ENCODE measurements at places on chromosomes 11 and 22.
A peak's percentile ranks its signal among the peaks of the same experiment; 100 is the strongest.

GRCh38 chr11:70220920-70221319, 17.8 kb downstream of the FADD start:
- no peak for DNase-seq

GRCh38 chr11:9567401-9567800, 6.1 kb upstream of the WEE1 start:
- no peak for DNase-seq

DNA sequence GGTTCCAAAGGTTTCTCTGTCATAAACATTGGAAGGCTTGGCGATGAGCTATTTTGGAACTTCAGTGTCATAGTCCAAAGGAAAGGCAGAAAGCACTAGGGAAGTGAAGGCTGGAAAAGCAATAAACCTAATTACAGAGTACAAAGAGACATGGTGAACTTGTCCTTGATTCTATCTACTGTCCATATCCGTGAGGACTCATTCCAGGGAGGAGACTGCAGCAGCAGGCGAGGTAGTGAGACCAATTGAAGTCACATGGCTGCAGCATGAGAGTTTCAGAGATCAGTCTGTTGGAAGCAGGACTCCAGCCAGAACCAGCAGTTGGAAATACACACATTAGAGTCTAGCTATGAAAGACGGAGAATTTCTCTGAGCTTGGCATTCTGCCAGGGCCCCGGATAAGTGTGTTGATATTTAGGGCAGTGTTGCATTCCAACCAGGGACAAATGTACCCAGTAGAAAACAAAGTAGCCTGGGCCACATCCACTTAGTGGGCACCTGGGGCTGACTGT, 54.1 kb upstream of the ARHGAP42 start:
- DNase-seq, result no peak

GRCh38 chr11:64745521-64746328, 1.8 kb upstream of the RASGRP2 start:
- peak; percentile 87 for DNase-seq

DNA sequence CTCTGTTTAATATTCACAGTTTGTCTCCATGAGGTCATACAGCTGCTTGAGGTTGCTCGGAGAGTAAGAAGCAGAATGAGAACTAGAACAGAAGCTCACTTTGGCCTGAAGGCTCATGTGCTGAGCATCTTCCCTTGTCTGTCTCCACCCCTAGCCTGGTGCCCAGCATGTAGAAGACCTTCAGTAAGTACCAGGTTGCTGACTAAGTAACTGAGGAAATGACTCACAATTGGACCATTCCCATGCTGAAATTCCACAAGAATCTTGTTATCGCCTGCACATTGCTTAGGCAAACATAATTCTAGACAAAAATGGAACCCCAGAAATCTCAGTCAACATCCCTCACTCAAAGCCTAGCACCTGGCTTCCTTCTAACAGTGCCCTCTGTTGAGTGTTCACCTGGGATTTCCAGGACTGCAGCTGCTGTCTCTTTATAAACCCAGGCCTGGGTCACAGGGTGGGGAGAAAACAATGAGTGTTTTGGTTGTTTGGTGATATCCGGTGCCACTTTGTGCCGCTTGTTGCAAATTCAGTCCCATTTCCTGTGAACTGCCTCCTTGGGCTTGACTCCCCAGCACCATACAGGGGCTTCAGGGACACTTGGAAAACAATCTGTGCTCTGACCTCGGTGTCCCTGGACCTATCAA, 406.8 kb downstream of the ETS1 start:
- DNase-seq, result no peak

- DNase-seq, result no peak
These were observed 1.9 kb upstream of the TMEM41B start for GRCh38 chr11:9316334-9316733.

DNA sequence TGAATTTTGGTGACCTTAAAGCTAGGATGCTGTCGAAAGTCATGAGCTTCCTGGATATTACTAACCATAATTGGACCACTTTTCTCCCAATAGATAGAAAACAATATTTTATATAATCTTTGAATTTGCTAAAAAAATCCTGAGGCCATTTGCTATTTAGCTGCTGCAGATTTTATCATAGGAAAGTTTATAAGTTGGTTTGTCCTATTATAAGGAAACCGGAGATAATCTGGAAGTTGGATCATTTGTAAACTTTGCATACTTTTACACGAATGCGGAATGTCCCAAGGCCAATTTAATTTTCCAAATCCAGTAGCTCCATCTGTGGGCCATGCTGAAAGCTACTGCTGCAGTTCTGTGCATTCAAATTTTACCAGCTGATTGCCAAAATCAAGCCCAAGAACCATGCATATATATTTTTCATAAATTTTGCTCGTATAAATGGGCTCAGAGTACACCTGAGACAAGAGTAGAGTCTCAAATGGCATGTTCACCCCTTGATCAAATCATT, 378.3 kb downstream of the FAM181B start:
- no peak for DNase-seq

DNA sequence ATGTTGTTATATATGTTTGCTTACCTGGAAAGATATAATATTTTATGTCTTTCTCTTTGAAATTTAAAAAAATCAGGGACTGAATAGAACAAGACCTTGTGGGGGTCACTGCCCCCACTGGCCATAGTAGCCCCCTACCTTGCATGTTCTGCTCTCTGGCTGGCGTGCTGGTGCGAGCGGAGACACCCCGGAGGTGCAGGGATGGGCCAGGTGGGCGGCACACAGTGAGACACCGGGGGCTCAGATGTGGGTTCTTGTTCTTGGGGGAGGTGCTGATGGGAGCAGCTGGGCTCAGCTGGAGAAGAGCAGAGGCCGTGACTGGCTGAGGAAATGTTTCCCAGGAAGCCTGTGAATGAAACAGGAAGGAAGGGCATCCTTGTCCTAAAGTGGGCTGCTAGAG, 20.2 kb downstream of the GAB4 start:
- DNase-seq, result no peak

- DNase-seq, result no peak
These were observed 30.8 kb upstream of the SNX19 start for GRCh38 chr11:130947058-130947457.

DNA sequence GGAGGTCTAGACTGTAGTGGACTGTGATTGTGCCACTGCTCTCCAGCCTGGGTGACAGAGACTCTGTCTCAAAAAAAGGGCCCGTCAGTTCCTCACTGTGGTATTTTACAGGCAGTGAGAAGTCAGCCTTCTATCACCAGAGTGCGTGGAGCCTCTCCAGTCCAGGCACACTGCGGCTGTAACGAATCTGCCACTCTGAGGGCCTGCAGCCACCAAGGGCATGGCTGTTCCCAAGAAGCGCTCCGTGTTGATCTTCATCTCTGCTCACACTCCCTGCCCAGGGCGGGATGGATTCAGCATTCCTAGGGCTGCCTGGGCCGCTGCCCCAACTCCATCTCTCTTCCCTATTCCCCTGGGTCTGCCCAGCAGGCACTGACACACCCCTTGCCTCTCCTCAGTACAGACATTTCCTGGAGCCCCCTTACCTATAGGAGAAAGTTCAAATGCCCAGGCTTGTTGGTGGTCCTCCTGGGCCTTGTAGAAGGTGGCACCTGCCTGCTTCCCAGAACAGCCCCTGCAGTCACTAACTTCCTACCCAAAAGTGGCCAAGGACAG, 148.4 kb downstream of the CACNA1I start:
- DNase-seq, result no peak

DNA sequence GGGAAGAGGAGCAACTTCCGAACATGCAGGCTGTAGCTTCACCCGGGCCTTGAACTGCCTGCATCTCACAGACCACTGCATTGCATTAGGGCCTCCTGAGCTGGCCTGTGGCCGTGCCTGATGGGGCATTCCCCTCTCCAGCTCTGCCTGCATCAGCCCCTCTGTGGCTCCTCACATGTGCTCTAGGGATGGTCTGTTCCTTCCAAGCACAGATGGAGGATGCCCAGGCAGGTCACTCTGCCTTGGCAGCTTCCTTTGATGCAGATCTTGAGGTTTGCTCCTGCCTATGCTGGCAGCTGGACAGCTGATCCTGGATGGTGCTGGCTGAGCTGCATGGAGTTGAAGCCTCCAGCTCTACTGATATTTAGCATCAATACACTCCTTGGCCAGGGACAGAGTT, 28.5 kb downstream of the AMPD3 start:
- peak; percentile 16 for DNase-seq

DNA sequence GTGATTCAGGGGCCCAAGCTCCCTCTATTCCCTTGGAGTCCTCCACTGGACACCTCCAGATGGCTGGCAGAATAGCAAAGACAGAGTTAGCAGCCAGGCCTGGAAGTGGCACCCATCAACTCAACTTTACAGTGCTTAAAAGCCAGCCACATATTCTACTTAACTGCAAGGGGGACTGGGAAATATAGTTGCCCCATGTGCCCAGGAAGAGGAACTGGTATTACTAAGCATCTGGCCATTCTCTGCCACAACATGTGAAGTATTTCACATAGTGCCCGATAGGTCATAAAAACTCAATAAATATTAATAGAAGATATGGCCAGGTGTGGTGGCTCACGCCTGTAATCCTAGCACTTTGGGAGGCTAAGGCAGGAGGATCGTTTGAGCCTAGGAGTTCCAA, 5.5 kb upstream of the IL10RA start:
- DNase-seq, result no peak

- DNase-seq, result peak; percentile 36
These were observed 57.8 kb downstream of the PPFIBP2 start for GRCh38 chr11:7571640-7572000.

- DNase-seq, result peak; percentile 46
These were observed 2.2 kb upstream of the RPS6KA4 start for GRCh38 chr11:64356498-64357411.

GRCh38 chr22:36461665-36462649, 19.5 kb downstream of the TXN2 start:
- DNase-seq, result no peak

- no peak for DNase-seq
These were observed 59.0 kb downstream of the C22orf31 start for GRCh38 chr22:29002603-29003002.

DNA sequence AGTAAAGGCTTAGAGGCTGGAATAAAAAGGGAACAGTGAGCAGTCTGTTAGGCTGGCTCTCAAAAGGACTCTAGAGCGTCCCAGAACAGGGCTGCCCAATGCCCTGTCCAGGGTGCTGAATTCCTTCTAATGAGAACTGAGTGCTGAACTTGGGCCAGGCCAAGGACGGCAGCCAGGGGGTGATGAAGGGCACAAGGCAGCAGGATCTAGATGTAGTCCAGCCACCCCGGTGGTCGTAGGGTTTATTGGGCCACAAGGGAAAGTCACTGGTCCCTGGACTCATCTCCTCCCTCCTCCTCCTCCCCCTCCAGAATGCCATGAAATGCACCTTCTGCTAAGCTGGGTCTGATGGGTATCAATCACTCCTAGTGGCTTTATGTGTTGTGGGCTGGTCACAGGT, 19.2 kb downstream of the NPTXR start:
- DNase-seq, result peak; percentile 78

GRCh38 chr11:23123753-23124152, 263.5 kb upstream of the CCDC179 start:
- DNase-seq, result no peak

DNA sequence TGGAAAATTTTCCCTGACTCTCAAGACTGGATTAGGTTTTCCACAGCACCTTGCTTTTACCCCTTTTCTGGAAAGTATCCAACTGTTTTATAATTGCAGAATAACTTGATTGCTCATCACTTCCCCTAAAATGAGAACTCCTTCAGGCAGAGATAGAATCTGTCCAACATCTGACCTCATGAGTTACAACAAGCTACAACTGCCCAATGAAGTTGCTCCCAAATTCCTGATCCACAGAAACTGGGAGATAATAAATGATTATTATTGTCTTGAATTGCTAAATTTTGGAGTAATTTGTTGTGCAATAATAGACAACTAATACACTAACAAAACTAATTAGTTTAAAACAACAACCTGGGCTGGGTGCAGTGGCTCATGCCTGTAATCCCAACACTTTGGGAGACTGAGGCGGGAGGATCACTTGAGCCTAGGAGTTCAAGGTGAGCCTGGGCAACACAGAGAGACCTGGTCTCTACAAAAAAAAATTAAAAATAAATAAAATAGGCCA, 10.0 kb upstream of the CCDC83 start:
- no peak for DNase-seq

DNA sequence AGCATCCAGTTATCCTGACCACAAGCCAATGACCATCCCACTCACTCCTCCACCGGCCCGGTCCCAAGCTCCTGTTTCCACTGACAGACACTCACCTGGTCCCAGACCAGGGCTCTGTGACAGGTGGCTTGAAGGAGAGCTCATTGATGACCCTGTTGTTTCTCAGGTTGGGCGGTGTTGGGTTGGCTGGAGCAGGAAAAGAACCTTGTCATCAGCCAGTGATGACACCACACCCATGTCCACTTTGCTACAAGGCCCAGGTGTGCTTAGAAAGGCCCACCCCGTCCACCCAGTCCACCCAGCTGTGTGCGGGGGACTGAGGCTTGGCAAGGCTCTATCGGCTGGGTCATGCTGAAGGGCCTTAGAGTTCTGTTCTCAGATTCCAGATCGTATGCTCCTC, 42.9 kb downstream of the GAB4 start:
- peak; percentile 19 for DNase-seq

GRCh38 chr22:30720263-30720837, 25.7 kb downstream of the OSBP2 start:
- DNase-seq, result no peak

DNA sequence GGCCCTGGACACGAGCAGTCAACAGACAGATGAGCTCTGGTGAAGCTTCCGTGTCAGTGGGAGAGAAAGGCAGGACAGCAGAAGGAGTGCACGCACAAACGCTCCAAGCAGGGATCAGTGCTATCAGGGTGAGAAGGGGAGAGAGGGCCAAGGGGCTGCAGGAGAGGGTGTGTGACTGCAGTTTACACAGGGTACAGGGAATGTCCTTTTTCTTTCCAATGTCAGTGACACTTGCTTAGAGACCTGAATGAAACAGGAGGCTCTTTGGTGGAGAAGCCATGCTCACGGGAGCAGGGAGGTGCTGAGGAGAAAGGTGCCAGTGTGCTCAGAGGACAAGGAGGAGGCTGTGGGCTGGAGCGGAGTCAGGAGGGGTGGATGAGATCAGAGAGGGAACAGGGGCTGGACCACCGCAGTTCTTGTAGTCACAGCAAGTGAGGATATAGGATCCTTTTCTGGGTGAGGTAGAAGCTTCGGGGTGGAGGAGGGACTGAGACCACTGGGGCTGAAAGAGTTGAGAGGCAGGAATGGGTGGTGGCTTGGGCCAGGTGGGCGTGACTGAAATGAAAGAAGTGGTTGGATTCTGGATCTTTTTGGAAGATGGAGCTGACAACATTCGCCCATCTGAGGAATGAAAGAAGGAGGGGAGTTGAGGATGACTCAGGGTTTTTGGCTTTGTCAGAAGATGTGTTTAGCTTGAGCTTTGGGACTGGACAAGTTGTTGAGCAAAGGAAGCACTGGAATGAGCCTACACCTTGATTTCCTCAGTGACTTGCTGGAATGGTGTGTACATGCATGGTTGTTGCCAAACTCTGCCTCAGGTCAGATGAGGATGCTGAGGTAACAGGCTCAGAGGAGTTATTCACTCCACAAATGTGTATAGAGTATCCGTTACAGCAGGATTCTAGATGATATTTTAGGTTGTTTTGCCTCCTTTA, 87.9 kb downstream of the ADAMTS15 start:
- no peak for DNase-seq

GRCh38 chr11:63574856-63575602, 11.8 kb upstream of the PLAAT2 start:
- DNase-seq, result no peak

DNA sequence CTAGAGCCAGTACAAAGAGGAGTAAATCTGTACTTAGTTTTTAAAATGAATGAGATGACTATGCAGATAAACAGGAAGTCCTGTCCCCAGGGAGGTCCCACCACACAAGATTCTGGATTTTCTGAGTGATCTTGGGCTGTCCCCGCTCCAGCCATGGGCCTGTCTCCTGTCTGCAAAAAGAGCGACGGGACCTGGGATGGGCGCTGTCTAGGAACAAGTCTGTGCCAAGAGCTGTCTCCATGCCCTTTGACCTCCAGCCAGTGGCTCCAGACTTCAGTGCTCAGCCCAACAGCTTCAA, 6.0 kb downstream of the CSNK1E start:
- DNase-seq, result no peak
